ENCODE measurements at places on chromosomes 11 and 22. TPM values are rescaled to one million over a fixed set of nuclear protein-coding genes. Genes with fewer than 3 reads are reported as not detected.

SOX6 gene
- total RNA-seq, result 2.8 TPM

DNA sequence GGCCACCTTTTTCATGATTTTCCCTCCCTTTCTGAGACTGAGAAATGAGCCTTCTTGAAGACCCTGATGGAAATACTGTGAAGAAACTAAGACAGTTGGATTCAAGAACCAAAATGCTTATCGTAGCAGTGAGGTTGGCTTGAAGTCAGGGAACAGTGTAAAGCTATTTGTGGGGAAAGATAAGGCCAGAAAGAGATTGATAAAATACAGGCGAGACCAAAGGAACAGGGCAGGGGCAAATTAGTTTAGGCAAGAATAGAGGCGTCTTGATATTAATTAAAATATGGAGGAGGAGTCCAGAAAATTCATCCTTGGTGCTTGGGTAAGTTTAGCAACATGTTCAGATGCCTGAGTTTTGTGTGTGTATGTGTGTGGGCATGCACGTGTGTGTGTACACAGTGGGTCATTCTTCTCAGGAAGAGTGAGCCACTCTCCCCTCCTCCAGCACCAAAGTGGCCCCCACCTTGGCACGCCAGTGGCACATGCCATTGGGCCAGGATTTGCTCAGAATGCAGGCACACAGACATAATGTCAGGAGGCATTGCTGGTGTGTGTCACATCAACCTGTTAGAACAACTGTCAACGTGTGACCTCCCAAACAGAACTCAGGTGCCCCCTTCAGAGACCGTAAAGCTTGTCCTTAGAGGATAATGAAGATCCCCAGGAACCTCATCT is 3.9 kb upstream of the EHF start:
- no peak for DNase-seq

GRCh38 chr22:22877523-22878210 is 9.9 kb upstream of the IGLL5 start:
- DNase-seq, result no peak

GRCh38 chr22:39724390-39724789 is 153.8 kb downstream of the CACNA1I start:
- DNase-seq, result no peak

DNA sequence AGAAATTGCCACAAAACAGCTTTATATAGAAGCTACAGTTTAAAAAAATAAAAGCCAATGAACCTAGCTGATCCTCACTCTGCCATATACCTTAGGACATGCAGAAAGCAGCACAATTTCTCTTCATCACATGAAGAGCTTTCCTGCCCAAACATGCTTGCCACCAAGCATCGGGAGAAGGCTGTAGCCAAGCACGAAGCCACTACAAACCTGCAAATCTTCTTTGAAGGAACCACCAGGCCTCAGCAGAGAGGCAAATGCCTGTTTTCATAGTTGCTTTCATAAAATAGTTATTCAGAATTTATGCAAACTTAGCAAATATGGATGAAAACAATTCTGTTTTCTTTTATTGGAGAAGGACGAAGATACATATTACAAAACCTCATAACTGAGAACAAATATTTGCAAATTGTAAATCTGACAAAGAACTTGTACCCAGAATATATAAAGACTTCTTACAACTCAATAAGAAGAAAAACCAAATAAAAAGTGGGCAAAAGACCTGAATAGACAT is 100.3 kb downstream of the RBFOX2 start:
- no peak for DNase-seq

Measured in ovary (tissue), 10 donors.